Lower leg skin (tissue), 4 donors: ENCODE measurements at places on chromosomes 2 and 18. TPM values are rescaled to one million over a fixed set of nuclear protein-coding genes. Genes with fewer than 3 reads are reported as not detected.

The LYG2 gene
- total RNA-seq = not detected

The EPB41L3 gene
- 21.2 TPM for total RNA-seq

DNA sequence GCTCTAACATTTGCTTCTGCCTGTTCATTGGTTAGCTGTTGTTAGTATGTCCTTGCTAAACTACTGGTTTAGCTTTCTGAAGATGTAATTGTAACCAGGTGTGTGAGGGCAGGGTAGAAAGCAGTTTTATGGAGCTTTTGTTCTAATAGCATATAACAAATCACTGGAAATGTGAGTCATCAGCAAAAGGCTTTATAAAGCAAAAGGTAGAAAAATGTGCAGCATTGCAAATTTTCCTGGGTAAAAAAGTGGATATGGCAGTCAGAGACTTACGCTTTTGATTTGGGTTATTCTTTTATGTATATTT lies 85.3 kb downstream of the ZNF407 start:
- DNase-seq = no peak

DNA sequence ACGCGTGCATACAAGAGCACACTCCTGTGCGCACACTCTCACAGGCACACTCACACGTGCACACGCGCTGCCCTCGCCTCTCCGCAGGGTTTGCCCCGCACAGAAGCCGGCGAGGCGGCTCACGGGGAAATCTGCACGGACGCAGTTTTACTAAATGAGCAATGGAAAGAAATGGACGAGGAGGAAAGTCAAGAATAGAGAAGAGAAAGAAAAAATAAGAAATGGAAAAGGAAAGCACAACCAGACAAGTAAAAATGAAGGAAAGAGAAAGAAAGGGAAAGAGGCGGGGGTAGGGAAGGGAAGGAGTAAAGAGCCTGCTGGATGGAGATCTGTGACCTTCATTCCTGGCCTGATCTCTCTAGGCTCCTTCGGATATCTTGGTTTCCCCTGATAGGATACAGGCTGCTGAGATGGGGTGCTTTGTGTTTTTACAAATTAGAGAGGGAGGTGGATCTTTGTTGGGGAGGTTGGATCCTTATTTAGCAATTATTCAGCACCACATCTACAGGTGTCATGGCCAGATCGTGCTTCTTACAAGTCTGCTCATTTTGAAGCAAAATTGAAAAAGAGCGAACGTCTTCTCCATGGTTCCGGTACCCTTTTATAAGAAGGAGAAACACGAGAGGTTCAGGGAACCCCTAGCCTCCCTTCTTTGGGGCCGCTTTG lies 693 bp upstream of the LRP2 start:
- DNase-seq = no peak

DNA sequence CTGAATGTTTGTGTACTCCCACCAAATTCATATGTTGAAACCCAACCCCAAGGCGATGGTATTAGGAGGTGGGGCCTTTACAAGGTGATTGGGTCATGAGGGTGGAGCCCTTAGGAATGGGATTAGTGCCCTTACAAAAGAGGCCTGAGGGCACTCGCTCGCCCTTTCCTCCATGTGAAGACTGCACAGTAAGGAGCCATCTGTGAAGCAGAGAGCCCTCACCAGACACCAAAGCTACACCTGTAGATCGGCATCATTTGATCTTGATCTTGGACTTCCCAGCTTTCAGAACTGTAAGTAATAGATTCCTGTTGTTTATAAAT lies 62.9 kb upstream of the FZD7 start:
- no peak for DNase-seq

DNA sequence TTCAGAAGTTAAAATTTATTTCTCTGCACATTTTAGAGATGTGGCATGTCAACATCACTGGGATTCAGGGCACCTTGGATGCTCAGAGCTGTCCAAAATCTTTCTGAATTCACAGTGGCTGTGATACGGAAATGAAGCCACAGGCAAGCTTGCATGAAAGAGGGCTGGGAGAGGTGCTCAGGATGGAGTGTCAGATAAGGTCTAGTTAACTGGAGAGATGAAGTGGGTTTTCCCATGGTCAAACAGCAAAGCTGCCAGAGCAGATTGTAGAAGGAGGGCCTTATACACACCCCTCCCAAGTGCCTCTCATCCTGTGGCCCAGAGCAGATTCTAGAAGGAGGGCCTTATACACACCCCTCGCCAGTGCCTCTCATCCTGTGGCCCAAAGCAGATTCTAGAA lies 286.8 kb upstream of the PXDN start:
- DNase-seq = no peak
